ENCODE measurements at places on chromosomes 7 and 10. TPM values are rescaled to one million over a fixed set of nuclear protein-coding genes. Genes with fewer than 3 reads are reported as not detected.
A peak's percentile ranks its signal among the peaks of the same experiment; 100 is the strongest.

The BLNK gene
- not detected for total RNA-seq

The DPP6 gene
- total RNA-seq = not detected

The KIAA1217 gene
- total RNA-seq = 0.87 TPM

The TSPAN33 gene
- 6.2 TPM for total RNA-seq

The TBX20 gene
- not detected for total RNA-seq

The ETV1 gene
- total RNA-seq = 0.16 TPM

The MEPCE gene
- 84.4 TPM for total RNA-seq

The RHBDD2 gene
- total RNA-seq = 33.3 TPM

The SAMD9L gene
- 3.3 TPM for total RNA-seq

The EN2 gene
- not detected for total RNA-seq

GRCh38 chr7:117411539-117411938 lies 15.8 kb downstream of the ASZ1 start:
- no peak for DNase-seq

DNA sequence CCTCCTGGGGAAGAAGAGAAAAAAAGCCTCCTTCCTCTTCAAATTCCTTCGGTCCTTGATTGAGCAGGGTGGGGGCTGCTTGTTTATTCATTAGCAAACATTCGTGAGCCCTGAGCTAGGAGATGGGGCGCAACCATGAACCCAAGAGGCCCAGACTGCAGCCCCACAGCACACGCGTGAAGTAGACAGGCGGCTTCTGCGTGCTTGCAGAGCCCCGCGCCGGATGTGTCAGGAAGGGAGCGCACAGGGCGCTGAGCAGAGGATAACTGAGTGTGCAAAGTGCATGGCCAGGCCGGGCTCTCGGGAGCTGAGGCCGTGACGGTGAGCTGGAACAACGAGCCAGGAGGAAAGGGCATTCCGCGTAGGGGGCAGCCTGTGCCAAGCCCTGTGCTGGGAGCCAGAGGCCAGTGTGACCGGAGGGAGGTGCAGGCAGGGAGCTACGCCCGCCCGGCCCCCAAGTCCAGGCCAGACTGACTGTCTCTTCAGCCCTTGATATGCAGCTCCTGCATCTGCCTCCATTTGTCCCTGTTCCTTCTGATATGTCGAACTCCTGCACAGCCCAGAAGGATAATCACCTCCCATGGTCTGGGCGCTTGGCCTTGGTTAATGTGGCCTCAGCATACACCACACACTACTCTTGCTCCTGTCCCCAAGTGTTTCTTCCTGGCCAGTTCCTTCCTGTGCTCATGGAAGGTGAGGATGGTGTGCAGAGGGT lies 4.6 kb downstream of the FOXL3 start:
- DNase-seq = no peak

GRCh38 chr7:123640583-123640982 lies 15.1 kb upstream of the LMOD2 start:
- no peak for DNase-seq

DNA sequence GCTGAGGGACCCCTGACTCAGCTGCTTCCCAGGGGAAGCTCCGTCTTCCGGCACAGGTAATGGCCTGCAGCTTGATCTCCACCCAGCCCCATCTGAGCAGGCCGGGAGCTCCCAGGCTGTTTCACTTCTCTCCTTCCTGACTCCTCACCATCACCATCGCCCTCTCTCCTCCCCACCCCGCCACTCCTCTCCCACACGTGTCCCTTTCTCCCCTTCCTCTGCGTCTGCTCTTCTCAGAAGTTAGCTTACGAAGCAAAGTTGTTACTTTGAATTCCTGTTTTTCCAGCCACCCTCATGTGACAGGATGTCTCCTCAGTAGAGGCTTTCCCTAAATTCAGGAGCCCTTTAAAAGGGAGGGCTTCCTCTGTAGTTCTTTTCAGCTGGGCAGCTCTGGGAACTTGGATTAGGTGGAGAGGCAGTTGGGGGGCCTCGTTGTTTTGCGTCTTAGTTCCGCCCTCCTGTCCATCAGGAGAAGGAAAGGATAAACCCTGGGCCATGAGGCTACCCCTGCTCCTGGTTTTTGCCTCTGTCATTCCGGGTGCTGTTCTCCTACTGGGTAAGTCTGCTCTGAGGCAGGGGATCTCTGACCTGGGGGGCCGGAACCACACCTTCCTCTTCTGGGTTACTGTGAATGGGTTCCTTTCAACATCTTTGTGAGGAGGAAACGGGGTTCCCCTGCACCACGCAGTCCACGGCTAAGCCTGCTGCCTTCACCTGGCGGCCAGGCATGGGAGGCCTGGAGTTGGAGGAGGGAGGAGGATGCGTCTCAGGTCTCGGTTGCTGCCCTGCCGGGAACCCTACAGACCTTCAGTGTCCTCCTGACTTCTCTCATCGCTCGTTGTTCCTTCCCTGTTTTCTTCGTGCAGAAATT lies at the start of gene MRC1:
Gene MRC1 (plus strand): TSS at position 378 of the 871 bp plus-strand sequence. CDS start 118 bp downstream, at position 496.
- DNase-seq = no peak

- DNase-seq = no peak
These were observed 161.2 kb downstream of the DGKI start for GRCh38 chr7:137685433-137686164.

DNA sequence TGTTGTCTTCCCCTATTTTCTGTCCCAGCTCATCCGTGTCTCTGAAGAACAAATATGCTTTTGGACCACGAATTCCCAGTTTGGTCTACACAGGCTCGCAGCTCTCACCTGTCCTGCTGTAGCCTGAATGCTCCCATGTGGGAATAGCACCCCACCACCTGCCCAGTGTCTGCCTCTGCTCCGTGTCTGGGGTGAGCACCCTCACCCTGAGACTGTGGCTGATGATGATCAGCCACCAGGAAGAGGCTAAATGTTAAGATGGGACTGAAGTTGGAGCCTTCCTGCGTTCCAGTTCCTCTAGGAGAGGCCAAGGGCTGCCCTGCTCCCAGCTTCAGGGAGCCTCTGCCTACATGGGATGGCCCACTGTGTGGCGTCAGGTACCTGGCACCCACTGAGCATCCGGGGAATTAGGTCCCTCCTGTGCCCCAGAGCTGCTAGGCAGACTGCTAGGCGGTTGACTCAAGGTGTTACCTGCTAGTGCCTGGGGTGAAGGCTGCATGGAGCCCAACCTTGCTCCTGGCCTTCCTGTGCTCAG lies 3.7 kb downstream of the PGAM2 start:
- no peak for DNase-seq

- DNase-seq = no peak
These were observed 6.1 kb downstream of the MMRN2 start for GRCh38 chr10:86951184-86951761.

DNA sequence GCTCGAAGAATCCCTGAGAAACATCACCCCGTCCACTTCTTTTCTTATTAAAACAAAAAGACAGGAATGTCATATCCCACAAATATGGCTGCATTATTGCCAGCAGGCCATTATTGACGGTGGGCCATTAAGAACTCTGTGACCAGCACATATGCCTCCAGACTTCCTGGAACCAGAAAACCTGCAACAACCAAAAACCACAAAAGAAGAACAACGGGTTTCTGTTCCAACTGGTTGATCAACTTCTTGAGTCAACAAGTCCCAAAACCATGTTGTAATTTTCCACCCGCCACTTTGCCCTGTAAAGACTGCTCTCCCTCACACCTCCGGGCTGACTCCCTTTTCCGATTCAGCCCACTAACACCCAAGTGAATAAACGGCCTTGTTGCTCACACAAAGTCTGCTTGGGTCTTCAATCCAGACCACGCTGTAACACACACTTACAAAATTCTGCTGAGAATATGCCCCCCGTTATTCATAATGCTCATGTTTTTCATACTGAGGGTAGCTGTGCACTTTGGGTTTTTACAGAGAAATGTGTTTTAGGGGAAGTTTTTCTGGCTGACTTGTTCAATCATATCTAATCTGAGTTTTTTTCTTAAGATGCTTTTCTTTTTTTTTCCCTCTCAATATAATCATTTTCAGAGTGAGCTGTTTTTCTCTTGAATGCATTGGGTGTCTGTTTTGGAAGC lies 20.7 kb downstream of the ZNF107 start:
- no peak for DNase-seq

- peak; percentile 57 for DNase-seq
These were observed 463.8 kb downstream of the KCNMA1 start for GRCh38 chr10:77173615-77174461.

GRCh38 chr7:35374858-35375257 lies 121.0 kb upstream of the TBX20 start:
- DNase-seq = no peak

GRCh38 chr10:22833781-22834180 lies 94.1 kb upstream of the ARMC3 start:
- no peak for DNase-seq

DNA sequence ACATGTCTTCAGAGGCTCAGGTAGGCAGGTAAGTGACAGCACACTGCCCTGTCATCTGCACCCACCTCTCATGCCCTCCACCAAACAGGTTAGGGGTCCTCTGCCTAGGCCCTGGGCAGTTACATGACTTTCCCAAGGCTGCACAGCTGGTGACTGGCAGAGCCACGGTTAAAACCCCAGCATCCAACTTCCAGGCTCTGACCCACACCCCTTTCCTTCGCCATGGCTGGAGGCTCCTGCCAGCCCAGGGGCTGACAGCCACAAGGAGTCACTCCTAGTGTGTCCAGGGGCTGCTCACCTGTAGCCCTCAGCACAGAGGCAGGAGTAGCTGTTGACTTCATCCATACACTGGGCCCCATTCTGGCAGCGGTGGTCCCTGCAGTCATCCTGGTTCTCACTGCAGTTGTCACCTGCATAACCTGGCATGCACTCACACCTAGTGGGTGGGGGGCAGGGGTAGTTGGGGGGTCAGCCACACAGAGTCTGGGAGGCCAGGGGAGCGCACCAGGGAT lies 175.0 kb downstream of the SLIT1 start:
- no peak for DNase-seq

GRCh38 chr7:100602889-100603725 lies 944 bp downstream of the PCOLCE start:
- no peak for DNase-seq

DNA sequence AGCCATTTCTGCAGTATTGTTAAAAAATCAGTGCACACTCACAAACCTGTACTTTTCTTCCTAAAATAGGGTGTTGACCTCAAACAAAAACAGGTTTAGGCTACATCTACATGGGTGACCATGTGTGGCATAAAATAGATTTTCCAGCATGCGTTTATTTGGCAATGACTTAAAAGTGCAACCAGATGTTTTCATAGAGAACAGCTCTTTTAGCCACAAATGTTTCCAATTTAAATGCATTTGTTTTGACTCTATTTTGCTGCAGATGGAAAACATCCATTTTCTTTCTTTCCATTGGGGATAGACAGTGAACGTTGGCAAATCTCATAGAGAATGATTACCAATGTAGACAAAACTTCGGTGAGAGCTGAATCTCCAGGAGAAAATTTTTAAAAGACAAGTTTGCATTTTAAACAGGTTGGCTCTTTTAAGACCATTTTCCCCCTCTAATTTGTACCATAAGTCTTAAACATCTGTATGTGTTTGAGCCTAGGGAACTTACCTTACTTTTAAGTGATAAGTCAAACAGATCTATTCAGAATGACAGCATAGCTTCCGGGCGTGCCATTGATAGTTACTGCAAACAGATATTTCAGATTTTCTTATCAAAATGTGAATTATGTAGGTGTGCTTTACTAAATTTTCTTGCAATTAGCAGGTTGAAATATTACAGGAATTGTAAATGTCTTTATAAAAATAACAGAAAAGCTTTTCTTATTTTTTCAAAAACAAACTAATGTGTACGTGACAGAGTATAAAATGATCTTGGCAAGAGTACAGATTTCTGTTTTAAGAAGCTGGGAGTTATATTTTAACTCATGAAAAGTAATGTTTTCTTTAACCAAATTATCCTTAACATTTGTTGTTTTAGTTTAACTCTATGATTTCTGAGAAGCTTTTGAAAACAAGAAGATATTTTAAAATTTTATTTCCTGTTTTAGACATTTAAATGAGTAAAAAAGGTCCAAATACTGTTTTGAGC lies 144.9 kb downstream of the HGF start:
- no peak for DNase-seq

- DNase-seq = no peak
These were observed 156.3 kb downstream of the PHF14 start for GRCh38 chr7:11130012-11130411.

GRCh38 chr10:62811159-62811875 lies 4.8 kb downstream of the EGR2 start:
- DNase-seq = peak; percentile 49

DNA sequence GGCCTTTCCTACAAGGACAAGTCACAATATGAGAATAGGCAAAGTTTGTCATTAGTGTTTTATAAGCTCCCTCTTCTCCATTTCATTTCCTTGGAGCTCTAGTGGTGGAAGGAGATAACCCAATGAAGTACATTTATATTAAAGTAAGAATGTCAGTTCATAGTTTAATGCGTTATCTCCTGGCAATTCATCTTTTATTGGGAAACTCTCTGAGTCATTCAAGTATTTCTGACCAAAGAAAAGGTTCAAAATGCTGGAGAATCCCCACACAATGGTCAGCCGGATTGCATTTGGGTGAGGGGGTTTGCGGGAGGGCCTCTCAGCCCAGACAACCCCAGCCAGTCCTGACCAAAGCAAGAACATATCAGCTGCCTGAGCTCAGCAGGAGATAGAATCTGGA lies 321.5 kb upstream of the NRP1 start:
- DNase-seq = no peak

- no peak for DNase-seq
These were observed 1094.6 kb downstream of the GATA3 start for GRCh38 chr10:9149134-9149533.

DNA sequence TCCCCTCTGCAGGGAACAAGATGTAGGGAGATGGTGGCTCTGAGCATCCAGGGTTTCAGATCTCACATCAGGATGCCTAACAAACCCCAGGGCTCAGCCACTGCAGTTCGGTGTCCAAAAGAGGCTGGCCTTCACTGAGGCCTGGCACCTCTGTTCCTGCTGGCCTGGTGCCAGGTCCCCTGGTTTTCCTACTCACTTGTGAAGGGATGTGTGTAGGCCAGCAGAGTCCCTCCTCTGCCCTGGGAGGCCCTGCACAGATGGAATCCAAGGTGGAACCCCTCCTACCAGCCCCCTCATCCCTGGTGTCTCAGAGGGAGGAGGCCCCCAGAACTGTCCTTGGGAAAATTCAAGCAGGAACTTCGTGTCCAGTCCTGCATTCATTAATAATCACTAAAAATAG lies 260.6 kb downstream of the CCSER2 start:
- no peak for DNase-seq

- no peak for DNase-seq
These were observed 220.1 kb downstream of the PPP1R3A start for GRCh38 chr7:113698556-113699220.

DNA sequence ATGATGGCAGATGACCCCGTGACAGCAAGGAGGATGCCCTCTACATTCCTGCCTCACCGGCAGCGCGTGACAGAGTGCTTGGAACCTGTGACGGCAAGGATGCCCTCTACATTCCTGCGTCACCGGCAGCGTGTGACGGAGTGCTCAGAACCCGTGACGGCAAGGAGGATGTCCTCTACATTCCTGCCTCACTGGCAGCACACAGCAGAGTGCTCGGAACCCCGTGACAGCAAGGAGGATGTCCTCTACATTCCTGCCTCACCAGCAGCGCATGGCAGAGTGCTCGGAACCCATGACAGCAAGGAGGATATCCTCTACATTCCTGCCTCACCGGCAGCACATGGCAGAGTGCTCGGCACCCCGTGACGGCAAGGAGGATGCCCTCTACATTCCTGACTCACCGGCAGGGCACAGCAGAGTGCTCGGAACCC lies 231.0 kb downstream of the DIP2C start:
- no peak for DNase-seq
